ENCODE measurements at places on chromosomes 12 and 14.
A peak's percentile ranks its signal among the peaks of the same experiment; 100 is the strongest.

- no peak for DNase-seq
Measured at GRCh38 chr12:32478858-32479725, 79.7 kb downstream of the FGD4 start.

- no peak for DNase-seq
Measured at GRCh38 chr12:3364661-3365462, 126.1 kb upstream of the PRMT8 start.

DNA sequence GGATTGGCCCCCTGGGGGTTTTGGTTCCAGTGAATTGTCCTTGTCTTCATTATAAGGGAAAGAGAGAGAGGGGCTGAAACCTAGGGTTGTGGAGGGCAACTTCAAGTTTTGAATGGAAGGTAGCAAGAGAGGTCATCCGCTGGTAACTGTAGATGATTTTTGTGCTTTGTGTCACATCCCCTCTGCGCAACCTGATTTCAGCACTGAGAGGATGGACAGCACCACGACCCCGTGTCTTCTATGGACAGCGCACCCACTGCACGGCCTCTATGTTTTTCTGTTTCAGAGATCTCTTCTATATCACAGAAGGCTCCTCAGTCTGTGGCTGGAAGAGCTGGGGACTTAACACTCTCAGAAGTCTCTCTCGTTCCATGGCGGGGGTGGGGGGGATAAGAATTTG, 127.0 kb upstream of the RPH3A start:
- DNase-seq: peak; percentile 25

- no peak for DNase-seq
Measured at GRCh38 chr12:90652280-90652679, 302.7 kb downstream of the CCER1 start.

DNA sequence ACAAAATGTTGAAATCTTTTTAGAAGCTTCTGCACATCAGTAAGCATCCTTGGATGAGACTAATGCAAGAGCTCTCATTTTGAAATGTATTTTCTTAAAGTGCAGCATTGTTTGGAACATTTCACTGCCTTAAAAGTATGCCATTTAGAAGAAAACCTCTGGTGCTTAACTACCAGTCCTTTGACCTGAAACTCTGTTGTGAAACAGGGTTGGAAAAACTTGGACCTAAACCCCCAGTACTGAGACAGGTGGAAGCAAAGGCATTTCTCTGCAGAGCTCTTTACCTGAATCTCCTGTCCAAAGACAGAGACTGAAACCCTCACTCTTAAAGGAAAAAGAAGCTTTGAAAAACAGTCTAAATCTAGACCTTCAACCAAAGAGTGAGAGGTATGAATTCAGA, 207.2 kb downstream of the NUBPL start:
- no peak for DNase-seq

DNA sequence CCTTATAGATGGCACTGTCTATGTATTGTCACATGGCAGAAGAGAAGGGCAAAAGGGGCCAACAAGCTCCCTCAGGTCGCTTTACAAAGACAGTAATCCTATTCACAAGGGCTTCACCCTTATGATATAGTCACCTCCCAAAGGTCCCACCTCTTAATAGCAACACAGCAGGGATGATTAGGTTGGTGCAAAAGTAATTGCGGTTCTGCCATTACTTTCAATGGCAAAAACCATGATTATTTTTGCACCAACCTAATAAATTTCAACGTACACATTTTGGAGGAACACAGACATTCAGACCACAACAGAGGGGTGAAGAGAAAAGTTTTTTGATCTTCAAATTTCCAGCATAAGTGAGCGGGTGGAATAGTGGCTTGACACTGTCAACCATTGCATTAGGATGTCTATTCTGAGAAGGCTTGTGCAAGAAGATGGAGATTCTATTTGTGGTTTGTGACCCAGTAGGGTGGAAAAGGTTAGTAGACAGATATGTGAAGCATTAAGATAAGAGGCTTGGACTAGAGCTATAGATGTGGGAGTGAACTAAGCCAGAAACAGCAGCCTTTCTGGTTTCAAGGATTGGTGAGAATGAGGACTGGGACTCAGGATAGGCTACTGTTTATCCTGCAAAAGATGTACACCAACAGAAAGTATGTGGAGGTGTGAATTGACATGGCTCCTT, 75.5 kb upstream of the CPSF6 start:
- no peak for DNase-seq

GRCh38 chr12:27186022-27186839, 57.9 kb upstream of the STK38L start:
- DNase-seq: no peak

DNA sequence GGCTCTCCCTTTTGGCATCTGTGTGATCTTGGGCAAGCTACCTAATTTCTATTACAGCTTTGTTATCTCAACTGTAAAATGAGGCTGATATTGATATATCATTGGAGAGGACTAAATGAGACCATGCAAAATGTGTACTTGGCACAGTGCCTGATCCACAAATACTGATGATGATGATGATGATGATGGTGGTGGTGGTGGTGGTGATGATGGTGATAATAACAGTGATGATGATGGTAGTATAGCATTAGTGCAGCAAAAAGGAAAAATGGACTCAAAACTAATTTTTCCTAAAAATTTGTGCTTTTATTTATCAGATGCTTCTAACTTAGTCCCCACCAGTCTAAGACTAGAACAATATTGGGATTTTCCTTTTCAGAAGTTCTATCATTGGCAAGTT, 70.7 kb downstream of the KCNMB4 start:
- no peak for DNase-seq

DNA sequence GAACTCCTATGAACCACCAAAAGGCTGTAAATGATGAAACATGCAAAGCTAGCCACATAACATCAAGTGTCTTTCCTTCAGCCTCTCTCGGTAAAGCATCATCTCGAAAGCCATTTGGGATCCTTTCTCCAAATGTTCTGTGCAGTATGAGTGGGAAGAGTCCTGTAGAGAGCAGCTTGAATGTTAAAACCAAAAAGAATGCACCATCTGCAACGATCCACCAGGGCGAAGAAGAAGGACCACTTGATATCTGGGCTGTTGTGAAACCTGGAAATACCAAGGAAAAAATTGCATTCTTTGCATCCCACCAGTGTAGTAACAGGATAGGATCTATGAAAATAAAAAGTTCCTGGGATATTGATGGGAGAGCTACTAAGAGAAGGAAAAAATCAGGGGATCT, 61.2 kb downstream of the ATG14 start:
- no peak for DNase-seq

DNA sequence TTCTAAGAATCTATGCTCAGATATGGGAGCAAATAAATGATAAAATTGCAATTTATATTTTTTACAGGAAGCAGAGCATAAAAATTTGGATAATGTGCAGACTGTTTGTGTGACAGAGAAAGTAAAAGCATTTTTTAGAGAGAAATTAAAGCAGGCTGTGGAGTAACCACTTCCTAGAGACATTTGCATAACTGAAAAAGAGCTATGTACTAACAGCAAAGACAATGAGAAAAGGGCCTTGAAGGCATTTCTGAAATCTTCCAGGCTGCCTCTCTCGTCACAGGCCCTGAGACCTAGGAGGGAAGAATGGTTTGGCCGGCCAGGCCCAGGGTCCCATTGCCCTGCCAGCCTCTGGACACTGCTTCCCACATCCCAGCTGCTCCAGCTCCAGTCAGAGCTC, 247.2 kb downstream of the ALX1 start:
- no peak for DNase-seq

All from femur (tissue), 1 donor.